Activated CD8-positive, alpha-beta memory T cell treated with anti-CD3 and anti-CD28 coated beads, Interleukin-2, amount 10 ng/mL, durations not matched to agents 7 days and 5 days (primary cell): ENCODE measurements at places on chromosomes 2 and 18. TPM values are rescaled to one million over a fixed set of nuclear protein-coding genes. Genes with fewer than 3 reads are reported as not detected.

RUFY4 gene
- total RNA-seq, result 5.1 TPM

DNA sequence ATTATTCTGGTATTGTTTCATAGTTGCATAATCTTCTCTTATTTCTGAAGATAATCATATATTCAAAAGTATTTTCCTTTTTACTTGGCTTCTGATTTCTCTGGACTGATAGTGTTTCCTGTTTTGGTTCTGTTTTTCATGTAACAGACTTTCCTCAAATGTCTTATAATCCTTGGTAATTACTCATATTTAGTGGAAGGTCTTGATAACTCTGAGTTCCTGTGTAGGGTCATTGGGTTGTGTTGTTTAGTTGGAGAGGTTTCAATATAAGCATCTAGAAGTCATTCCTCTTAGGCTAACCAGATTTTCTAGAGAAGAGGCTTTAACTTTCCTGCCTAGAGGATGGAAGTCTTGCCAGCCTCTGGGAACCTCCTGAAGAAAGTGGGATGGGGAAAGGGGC lies 23.8 kb downstream of the MFSD6 start:
- no peak for DNase-seq

TUBB8B gene
- total RNA-seq, result not detected

- no peak for DNase-seq
Measured at GRCh38 chr18:8620845-8621244, 11.6 kb downstream of the RAB12 start.

DNA sequence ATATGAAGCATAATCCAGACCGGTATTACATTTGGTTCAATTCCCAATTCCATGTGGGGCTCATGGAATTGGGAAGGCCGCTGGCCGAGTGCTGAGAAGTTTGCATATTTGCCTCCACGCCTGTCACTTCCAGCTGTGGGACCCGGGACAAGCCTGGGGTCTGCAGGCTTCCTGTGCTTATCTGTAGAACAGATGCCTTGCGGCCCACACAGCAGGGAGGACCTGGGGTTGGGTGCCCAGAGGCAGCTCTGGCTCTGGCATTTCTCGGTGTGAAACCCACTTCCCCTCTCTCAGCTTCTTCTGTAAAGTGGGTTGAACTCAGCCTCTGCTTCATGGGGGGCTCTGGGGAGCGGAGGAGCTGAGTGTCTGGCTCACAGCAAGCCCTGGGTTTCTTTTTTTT lies 97.9 kb downstream of the SH3BP4 start:
- no peak for DNase-seq

- DNase-seq, result peak; percentile 30
Measured at GRCh38 chr2:109379507-109379906, 234.3 kb downstream of the SEPTIN10 start.

PRPF40A gene
- 126 TPM for total RNA-seq
